ENCODE measurements at places on chromosomes 1 and 21.

DNA sequence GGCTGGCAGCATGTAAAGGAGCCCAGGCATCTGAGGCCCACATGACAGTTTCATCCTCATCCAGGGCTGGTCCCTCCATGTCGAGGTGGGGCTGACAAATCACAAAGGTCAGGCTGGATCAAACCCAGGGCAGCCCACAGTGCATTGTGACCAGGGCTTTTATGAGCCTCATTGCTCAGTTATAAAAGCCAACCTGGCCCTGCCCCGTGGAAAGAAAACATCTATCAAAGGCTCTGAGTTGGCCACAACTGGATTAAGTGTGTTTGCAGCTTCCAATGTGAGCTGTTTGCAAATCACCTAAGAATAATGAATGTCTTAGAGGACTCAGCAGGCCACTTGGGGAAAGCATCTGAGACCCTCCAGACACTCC lies 45.4 kb downstream of the GRHL3 start:
- DNase-seq = no peak

GRCh38 chr1:181485287-181486097 lies 2.2 kb downstream of the CACNA1E start:
- DNase-seq = no peak

GRCh38 chr1:153438599-153438998 lies 21.9 kb downstream of the S100A7 start:
- DNase-seq = no peak

- DNase-seq = no peak
Observed at GRCh38 chr1:193540511-193540910, 354.1 kb upstream of the B3GALT2 start.

- DNase-seq = no peak
Observed at GRCh38 chr1:40318970-40319621, 2.0 kb upstream of the COL9A2 start.

Measured in endothelial cell of umbilical vein (primary cell).